ENCODE measurements at places on chromosomes 16 and 17.

GRCh38 chr17:47877368-47878034, 18.5 kb upstream of the SP2 start:
- no peak for DNase-seq

DNA sequence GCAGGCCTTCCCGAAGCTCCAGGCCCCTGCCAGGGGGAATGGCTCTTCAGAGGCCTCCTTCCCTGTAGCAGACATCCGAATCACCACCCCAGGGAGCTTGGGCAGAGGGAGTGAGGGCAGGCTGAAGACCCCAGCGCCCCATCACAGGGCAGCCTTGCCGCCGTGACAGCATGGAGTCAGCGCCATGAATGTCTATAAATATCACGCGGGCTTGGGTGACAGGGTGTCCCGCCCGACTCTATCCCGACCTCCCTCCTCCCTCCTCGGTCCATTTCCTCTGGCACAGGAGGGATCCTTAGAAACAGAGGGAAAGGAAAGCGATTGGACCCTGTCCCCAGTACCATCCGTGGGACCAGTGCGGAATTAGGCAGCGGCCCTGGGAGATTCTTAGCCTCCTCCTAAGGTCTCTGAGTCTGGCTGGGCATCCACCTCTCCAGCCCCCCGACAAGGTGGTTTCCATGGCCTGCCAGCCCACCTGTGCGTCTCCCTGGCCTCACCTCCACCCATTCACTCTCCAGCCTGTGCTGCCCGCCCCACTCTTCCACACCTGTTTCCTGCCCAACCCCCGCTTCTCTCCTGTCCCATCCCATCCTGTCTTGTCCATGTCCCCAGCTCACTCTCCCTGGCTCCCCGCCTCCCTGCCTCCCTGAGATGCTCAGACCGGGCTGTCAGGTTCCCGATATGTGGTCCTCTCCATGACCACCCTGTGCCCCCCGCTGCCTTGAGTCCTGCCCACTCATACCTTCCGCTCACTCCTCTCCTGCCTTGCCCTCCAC, 5.1 kb downstream of the ATP2A1 start:
- DNase-seq: no peak

- no peak for DNase-seq
These were observed 10.3 kb downstream of the CDRT4 start for GRCh38 chr17:15456972-15457722.

GRCh38 chr17:7293816-7294613, 424 bp downstream of the YBX2 start:
- peak; percentile 29 for DNase-seq

- no peak for DNase-seq
These were observed 38.2 kb upstream of the ARL6IP1 start for GRCh38 chr16:18839555-18839954.

DNA sequence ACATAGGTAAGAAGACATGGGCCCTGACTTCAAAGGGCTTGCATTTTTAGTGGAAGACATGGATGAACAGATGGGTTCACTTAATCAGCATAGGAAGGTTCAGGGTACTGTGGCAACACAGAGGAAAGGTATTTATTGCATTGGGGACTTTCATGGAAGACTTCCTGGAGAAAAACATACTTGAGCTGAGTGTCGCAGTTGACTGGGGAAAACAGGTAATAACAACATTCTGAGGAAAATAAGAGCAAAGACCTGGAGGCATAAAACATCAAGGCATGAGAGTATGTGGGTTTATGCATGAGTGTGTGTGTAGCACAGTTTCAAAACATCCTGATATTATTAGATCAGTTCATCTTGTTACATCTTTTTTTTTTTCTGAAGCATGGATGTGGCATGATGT, 82.7 kb downstream of the MAP2K6 start:
- no peak for DNase-seq

DNA sequence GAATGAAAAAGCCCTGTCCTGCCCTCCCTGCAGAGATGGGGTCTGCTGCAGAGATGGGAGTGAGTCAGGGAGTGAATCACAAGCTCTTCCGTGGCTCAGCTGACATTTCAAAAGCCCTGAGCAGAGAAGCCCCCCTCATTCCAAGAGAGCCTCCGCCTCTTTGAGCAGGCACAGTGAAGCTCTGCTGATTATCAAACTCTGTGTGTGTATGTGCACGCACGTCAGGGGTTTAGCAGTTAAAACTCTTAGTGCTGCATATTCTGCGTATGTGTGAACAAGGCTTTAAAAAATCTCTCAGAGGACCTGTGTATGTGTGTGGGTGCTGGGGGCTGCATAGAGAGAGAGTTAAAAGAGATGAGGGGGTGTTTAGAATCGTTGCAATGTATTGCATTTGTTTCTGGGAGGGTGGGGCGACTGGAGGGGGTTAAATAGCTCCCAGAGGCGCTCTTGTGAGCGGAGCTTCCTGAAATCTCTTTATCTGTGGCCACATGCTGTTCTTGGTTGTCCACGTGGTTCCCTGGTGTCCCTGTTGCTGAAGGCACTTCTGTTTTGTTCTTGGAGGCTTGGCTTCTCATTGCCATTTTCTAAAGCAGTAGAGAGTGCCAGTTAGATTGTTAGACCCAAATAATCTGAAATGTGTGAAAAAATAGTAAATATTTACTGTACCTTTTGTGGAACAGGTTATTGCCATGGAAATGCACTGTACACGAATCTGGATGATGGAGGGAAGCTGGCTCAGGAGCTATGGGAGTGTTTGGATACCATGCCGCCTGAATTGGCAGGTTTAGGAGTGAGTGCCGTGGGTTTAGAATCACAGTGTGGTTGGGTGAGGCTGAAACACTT, 116.6 kb downstream of the PRKCB start:
- no peak for DNase-seq

GRCh38 chr17:76930107-76930506, 61.9 kb downstream of the MGAT5B start:
- DNase-seq: no peak

DNA sequence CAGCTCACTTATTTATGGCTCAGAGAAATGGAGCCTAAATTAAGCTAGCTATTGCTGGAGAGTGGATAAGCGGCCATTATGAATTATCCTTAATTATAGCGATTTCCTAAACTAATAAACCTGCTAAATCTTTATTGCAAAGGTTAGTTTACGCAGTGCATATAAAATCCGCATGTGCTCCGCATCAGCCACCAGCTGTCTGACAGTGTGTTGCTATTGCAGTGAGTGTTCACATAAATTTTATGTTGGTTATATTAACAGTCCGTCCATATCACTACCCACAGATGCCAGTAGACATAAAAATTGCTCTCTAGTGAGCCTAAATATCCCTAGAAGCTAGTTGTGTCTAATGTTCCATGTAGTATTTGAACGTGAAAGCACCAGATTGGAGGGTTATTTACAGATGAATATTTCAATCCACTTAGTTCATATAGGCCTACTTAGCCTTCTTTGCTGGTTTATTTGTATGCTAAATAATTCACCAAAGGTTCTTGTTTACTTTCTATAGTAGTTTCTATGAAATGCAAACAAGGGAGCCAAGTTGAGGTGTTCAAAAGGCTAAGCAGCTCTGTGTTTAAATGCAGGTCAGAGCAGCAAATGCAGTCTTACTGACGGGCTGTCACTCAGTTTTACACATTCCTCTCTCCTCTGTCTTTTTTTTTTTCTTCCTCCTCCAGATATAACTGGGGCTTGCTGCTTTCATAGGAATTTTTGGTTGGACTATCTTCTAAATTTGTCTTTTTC, 219.1 kb downstream of the IRX3 start:
- DNase-seq: no peak

DNA sequence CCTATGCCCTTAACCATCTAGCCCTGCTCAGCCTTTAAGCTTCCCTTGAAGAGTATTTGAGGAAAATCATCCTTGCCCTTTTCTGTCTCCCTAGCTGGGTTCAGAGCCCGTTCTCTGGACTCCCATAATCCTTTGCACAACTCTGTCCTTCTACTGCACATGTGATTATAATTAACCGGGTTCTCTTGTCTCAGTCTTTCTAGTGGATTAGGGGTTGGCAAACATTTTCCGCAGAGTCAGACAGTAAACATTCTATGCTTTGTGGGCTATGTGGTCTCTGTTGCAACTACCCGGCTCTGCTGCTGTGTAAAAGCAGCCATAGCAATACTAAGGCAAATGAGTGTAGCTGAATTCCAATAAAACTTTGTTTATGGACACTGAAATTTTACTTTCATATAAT, 80.0 kb downstream of the CDRT15 start:
- no peak for DNase-seq

DNA sequence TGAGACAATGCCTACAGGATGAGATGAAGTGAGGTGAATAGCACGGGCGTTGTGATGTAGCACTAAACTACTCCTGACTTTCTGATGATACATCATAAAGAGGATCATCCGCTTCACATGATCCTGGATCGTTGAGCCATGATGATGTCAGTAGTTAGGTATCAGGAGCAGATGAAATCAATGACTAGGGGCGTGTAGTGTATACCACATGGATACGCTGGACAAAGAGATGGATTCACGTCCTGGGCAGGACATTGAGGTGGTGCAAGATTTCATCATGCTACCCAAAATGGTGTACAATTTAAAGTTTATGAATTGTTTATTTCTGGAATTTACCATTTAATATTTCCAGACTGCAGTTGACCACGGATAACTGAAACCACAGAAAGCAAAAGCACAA, 156.6 kb downstream of the ANKFN1 start:
- no peak for DNase-seq

DNA sequence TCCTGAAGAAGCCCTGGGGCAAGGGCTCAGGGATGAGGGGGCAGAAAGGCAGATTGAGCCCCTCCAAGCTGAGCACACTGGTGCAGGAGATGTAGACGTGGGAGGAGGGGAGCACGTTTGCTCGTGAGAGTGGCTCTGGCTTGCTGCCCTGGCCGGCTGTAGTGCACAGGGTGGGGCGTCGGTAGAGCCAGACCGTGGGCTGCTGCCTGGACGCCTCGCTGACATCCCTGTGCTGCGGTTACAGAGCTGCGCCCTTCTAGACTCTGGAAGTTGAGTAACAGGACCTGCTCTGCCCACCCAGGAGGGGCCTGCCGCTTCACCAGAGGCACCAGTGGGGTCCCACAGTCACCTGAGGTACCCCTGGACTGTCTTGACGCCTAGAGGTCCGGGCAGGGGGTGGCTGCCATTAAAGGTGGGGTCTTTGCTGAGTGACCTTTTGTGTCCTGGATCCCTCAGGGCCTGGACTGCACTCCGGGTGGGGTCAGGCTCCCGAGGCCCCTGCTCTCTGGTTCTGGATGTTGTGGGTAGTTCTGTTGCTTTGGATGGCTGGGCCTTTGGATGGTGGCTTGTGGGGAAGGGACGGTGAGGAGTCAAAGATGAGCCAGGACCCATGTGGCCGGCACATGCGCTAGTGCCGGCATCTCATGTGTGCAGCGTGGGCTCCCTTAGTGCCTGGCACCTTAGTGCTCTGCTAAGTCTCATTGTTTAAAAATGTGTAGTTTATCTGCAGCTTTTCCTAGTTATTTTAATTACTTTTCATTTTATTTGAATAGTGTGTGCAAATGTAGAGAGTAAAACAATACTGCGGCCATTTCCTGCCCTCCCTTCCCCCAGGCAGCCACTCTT, 41.7 kb downstream of the PGS1 start:
- no peak for DNase-seq

GRCh38 chr17:58630883-58631522, 60.8 kb downstream of the TEX14 start:
- no peak for DNase-seq

GRCh38 chr16:55041540-55042234, 111.0 kb downstream of the IRX5 start:
- DNase-seq: no peak

DNA sequence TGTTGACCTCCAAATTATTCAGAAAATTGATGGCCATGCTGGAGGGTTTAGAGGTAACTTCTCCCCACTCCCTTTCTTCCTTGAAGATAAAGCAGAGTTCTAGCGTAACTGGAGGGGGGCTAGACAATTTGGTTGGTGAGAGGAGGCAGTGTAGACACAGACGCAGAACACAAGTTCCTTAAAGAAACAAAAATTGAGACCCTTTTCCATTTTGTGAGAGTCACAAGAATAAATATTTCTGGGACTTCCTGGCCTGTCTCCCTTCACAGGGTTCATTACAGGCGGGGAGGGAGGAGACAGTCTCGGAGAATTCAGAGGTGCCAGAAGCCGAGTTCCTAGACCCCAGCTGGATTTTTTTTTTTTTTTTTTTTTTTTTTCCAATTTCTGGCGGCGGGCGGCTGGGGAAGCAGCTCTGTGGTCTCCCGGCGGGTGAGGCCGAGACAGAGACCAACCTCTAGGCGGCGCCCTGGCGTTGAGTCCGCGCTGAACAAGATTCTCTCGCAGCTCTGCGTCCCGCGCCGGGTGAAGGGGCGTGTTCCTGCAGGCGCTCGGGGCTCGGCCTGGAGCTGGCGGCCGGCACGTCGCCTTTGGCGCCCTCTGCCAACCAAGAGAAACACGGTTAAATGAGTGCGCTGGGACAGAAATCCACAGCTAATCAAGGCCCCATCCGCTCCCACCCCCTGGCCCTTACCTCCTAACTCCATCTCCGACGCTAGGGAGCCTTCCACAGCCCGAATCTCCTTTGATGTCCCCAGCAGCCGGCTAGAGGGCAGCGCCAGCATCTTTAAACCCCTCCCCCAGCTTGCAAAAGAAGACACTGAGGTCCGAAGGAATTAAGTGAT, 10.2 kb upstream of the HOXB9 start:
- no peak for DNase-seq

- no peak for DNase-seq
These were observed 19.3 kb downstream of the GDE1 start for GRCh38 chr16:19502395-19503131.

DNA sequence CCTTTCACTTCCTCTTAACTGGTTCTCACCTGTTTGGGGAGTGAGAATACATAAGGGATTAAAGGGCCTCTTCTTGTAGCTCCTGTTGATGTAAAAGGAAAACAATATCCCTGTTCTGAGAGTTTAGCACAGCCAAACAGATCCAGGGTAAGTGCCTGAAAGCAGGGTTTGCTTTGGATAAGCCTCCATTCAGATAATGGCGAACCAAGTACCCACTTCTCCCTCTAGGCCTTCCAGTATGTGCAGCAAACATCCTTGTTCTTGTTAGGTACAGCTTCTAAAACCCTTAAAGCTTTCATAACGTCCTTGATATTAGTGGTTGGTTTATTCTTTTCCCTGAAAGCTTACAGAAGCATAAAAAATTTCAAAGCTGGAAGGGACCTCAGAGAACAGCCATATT, 130.6 kb upstream of the DNAH9 start:
- DNase-seq: no peak

DNA sequence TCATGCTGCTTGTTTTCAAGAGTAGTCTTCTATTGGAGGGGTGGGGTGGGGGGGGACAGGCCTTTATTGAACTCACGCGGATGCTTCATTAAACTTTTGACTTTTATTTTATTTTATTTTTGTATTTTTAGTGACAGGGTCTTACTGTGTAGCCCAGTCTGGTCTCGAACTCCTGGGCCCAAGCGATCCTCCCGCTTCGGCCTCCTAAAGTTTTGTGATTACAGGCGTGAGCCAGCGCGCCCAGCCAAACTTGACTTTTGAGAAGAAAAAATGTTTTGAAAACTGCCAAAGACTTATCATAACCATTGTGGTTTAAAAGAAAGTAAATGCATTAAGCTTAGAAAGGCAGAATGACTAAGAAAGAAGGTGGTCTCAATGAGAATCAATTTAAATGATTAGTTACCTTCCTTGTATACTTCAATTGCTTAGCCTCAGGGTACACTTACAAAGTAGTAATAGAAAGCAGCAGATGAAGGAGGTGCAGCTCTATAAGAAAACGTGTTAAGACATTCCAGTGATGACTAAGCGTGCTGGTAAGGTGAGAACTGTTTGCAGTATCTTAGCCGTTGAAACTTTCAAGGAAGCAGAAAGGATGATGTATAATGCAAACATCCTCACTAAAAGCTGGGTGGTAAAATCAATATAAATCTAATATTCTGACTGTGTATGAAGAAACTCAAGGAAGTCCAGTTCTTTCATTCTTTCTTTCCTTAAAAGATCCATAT, 1.2 kb downstream of the AP2B1 start:
- no peak for DNase-seq
